ENCODE measurements at places on chromosomes 13 and 19.

GRCh38 chr13:39159846-39160370 lies 121.7 kb downstream of the NHLRC3 start:
- no peak for DNase-seq

DNA sequence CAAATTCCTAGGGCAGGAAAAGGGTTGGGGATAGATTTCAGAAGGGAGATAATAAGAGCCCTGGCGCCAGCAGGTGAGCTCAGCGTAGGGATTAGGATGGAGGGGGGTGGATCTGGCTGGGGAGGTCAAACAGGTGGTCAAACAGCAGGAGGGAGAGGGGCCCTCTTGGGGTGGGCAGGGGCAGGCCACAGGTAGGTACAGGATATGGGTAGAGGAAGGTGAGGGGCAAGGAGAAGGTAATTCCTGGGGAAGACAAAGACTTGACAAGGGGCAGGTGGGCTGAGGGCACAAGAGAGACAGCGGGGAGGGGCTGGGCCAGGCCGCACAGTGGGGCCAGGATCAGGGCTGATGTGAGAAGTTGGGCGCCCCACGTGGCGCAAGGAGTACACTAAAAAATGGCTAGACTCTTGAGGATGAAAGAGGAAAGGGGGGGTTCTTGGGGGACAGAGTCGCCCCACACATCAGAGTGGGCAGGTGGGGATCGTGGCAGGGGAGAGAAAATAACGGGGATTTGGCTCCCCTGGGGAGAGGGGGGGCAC lies 713 bp downstream of the KRI1 start:
- peak; percentile 68 for DNase-seq

DNA sequence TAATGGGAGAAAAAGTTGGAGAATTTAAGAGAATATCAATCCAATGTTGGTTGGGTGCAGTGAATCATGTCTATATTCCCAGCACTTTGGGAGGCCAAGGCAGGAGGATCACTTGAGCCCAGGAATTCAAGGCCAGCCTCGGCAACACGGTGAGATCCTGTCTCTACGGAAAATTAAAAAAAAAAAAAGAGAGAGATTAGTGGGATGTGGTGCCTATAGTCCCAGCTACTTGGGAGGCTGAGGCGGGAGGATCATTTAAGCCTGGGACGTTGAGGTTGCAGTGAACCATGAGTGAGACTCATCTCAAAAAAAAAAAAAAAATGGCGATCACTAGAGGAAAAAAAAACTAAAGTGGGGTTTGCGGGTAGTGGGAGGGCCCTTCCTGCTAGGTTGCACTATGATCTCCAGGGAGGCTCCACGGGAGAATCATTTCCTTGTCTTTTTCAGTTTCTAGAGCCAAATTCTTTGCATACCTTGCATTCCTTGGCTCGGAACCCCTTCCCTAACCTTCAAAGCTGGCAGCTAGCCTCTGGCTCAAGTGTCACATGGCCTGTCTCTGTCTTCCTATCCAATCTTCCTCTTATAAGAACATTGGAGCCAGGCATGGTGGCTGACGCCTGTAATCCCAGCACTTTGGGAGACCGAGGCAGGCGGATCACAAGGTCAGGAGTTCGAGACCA lies 5.8 kb upstream of the ERCC2 start:
- no peak for DNase-seq

GRCh38 chr13:51970349-51970748 lies 40.9 kb downstream of the ATP7B start:
- no peak for DNase-seq

DNA sequence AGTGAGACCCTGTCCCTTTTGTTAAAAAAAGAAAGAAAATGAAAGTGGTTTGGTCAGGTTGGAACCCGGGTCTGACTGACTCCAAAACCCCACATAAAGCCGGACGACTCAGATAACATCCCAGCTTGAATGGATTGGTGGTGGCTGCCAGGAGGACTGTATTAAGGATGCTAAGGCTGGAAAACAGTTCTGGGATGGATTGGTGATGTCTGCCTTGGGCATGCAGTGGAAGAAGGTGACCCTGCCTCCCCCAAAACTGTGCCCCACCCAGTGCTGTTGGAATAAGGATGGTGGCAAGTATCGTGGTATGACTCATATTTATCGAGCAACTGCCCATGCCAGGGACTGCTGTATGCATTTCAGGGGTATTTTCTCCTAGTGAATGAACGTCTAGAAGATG lies 18.5 kb upstream of the COLGALT1 start:
- DNase-seq: no peak

DNA sequence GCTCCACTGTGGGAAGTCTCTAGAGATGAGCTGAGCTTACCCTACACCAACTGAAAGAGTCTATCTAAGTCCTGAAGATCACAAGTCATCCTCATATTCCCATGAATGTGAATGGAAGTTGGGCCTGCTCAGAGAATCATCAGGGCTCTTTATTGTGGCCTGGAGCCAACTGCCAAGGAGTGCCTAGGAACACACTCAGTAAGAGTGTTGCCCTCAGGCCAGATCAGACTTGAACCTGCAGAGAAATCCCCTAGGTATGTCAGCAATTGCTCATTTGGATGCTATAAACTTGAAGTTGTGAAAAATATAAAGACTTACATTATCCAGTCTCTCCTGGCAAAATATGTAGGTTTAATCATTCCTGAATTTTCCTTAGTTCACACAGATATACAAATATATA lies 1070.2 kb downstream of the EFNB2 start:
- DNase-seq: no peak

GRCh38 chr13:23320926-23321534 lies 112.5 kb downstream of the SACS start:
- DNase-seq: no peak

DNA sequence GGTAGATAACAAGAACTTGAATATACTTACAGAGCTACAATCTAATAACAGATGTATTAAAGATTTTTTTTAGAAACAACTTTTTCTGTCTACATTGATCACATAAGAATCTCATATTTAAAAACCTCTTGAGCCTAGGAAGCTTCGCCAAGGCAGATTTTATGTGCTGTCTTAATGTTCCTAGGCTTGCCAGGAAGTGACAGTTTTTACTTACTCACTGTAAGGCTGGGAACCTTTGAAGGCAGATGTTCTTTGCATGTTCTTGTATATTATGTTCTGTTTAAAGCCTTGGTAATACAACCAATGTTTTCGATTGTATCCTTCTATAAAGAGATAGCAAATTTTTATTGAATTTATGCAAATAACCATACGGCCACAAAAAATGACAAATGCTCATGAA lies 492.7 kb downstream of the GPC5 start:
- no peak for DNase-seq

DNA sequence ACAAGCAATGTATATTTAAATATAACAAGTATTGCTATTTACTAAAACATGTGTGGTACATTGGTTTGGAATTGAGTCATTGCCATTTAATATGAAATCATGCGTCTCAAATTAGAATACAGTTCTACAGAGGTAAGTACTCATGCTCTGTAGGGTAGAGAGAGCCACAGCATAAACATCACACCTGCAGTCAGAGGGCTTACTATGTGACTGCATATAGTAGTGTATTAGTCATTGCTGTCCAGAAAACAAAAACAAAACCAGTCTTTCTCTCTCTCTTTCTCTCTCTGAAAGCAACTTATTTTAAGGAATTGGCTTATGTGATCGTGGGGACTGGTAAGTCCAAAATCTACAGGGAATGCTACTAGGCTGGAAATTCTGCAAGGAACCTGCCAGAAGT lies 370.3 kb downstream of the GPC5 start:
- no peak for DNase-seq

DNA sequence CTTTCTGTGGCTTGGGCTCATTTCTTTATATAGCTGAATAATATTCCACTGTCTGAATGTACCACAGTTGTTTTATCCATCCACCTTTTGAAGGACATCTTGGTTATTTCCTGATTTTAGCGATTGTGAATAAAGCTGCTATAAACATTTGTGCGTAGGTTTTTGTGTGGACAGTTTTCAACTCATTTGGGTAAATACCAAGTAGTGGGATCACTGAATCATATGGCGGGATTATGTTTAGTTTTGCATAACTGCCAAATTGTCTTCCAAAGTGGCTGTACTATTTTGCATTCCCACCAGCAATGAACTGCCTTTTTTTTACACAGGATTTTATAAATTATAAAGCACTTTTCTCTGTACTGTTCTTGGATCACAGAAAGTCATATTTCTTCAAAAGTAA lies 13.7 kb upstream of the LRCH1 start:
- DNase-seq: no peak
